ENCODE measurements at places on chromosomes 16 and 17.

DNA sequence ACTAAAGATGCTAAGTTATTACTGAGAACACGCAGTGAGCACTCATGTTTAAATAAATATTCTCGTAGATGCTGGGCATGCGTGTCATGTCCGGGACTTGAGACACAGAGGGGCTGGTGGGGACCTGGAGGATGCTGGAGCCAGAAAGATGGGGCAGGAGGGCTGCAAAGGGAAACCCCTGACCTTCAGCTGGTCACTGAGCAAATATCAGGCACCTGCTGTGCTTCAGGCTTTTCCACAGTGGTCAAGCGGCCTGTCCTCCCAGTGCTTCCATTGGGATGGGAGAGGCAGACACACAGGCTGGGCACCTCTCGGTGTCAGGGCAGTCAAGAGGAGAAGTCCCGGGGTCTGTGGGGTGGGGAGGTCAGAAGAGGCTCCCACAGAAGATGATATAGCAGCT is 211.4 kb downstream of the GSG1L start:
- no peak for DNase-seq

DNA sequence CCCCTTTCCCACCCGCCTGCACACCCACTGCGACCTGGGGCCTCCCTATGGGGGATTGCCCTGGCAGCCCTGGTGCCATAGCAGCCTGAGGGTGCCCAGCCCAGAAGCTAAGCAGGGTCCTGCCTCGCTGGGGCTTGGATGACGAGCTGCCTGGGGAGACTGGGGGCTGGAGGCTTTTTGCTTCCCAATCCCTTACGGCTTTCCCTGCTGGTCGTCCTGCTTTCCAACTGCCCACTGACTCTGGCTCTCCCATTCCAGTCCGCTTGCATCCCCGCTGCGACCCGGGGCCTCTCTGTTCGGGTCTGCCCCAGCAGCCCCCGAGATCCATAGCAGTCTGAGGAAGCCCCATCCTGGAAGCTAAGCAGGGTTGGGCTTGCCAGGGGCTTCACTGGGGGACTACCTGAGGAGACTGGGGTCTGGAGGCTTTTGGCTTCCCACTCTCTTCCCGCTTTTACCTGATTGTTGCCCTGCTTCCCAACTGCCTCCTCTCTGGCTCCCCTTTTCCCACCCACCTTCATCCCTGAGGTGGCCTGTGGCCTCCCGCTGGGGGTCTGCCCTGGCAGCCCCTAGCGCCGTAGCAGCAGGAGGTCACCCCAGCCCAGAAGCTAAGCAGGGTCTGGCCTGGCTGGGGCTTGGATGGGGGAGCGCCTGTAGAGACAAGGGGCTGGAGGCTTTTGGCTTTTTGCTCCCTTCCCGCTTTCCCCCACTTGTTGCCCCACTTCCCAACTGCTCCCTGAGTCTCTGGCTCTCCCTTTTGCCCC is 2292.8 kb downstream of the TP53TG3F start:
- DNase-seq = no peak

- DNase-seq = no peak
These were observed 27.1 kb downstream of the PMP22 start for GRCh38 chr17:15238057-15238456.

DNA sequence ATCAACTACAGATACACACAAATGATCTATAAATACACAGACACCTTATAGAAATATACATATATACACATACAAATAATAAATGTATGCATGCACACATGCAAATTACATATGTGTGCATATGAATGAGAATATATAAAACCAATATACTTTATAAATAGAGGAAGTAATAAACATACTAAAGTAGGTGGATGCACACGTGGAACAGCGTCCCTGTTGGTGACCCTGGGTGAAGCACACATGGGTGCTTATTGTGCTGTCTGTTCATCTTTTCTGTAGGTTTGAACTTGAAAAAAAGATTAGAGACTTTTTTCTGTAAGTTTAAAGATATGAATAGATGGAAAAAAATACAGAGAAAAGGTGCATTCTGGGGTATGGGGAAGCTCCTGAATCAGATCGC is 111.3 kb downstream of the SDR42E1 start:
- DNase-seq = no peak

- no peak for DNase-seq
These were observed 6.1 kb upstream of the PRKCA start for GRCh38 chr17:66296289-66296725.

DNA sequence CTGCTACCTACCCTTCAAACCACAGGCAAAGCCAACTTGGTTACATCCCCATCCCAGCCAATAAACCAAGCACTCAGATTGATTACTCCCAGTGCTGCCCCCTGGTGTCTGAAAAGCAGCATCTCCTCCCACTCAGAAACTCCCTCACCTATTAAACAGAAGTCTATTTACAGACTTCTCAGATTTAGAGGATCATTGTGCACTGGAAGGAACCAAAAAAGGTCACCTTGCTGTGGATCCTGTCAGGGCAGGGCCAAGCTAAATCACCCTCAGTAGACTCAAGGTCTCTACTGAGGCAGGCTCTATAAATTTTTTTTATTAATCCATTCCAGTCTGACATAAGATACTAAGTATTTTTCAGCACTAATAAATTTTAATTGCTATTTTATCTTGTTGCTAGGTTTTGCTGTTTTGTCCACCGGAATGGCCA is 17.6 kb downstream of the HIGD1B start:
- peak; percentile 65 for DNase-seq

DNA sequence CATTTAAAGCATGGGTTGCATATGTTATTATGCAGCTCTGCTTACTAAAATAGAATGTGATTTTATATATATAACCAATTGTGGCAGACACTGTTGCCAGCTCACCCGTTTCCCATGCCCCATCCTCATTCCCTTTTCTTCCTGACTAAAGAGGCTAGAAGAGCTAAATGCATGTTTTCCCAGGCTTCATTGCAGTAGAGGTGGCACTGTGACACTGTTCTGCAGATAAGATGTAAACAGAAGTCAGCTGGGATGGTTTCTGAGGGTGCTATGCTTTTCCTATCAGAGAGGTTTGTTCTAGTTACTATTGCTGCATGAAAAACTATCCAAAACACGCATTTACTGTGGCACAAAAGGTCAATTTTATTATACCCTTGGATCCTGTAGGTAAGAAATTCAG is 5.7 kb upstream of the TOB1 start:
- no peak for DNase-seq

- DNase-seq = no peak
These were observed 100.0 kb downstream of the WWOX start for GRCh38 chr16:78199325-78200022.

DNA sequence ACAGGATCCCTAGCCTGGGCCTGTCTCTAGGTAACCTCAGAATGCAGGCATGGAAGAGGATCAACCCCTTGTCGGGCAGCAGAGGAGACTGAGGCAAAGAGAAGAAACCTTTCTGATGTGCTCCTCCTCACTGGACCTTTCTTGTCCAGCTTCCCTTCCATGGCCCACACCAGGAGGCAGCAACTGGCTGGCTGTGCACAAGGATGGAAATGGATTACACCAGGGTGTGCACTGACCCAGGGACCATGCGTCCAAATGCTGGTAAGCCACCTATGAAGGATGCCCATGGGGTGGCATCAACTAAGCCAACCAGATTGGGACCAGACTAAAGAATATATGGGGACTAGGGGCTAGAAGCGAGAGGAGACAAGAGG is 83.0 kb downstream of the N4BP1 start:
- no peak for DNase-seq

GRCh38 chr16:87053016-87053982 is 263.9 kb downstream of the C16orf95 start:
- DNase-seq = no peak

GRCh38 chr17:33258296-33258695 is 34.8 kb downstream of the ASIC2 start:
- no peak for DNase-seq

Data from NCI-H1048 (cell line).